Aorta (tissue), 5 donors: ENCODE measurements at places on chromosomes 12 and 14. TPM values are rescaled to one million over a fixed set of nuclear protein-coding genes. Genes with fewer than 3 reads are reported as not detected.

- H3K27ac ChIP-seq, result no peak overlapping the region
- no peaks in the 10 kb centered on the region for H3K4me1 ChIP-seq
- no peaks in the 10 kb centered on the region for H3K27me3 ChIP-seq
- no peaks in the 10 kb centered on the region for H3K36me3 ChIP-seq
These were observed 6.0 kb downstream of the HEATR5A start for GRCh38 chr14:31414190-31414833.

DNA sequence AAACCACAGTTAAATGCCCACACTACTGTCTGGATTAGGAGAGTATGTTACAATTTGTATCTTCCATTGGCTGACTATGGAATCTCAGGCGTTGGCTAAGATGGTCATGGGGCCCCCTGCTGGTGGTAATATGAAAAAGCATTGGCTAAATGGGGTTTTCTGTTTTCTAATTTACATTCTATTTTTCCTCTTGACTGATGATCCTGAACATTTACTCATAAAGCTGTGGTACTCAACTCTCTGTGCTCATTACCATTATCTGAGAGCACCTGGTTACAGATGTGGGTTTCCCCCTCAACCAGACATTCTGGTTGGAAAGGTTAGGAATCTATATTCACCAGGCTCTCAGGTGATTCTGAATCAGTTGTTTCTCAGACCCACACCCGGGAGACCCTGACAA is 64.8 kb downstream of the WSCD2 start:
- H3K27me3 ChIP-seq, result no peaks in the 10 kb centered on the region
- no peaks in the 10 kb centered on the region for H3K4me1 ChIP-seq
- no peak overlapping the region for H3K27ac ChIP-seq
- H3K36me3 ChIP-seq, result no peaks in the 10 kb centered on the region
- H3K4me3 ChIP-seq, result no peak overlapping the region

- no peak overlapping the region for H3K4me3 ChIP-seq
- no peak overlapping the region for H3K27ac ChIP-seq
- no peaks in the 10 kb centered on the region for H3K27me3 ChIP-seq
- H3K4me1 ChIP-seq, result no peaks in the 10 kb centered on the region
- H3K36me3 ChIP-seq, result no peaks in the 10 kb centered on the region
These were observed 252.3 kb downstream of the EFCAB11 start for GRCh38 chr14:89702073-89702875.

DNA sequence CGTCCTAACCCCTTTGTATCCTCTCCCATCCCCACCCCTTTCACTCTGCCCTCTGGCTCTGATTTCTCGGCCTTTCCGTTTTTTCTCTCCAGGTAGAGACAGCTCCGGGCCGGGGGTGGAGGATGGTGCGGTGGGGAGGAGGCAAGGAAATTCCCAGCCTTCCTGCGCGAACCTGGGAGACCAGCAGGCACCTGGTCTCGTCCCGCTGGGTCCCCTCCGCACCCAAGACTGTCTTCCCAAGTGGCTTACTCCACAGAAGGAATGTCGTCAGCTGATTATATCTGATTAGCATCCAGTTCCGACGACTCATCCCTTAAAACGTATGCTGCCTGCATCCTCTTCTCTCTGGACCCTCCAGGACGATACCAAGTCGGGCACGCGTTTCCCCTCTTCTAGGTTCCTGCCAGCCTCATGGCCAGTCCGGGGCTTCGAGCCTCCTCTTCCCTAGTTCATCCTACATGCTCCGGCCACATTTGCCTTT is 42.2 kb upstream of the CAPRIN2 start:
- no peak overlapping the region for H3K27ac ChIP-seq
- peak overlapping the region; percentile 54 for H3K4me3 ChIP-seq
- no peaks in the 10 kb centered on the region for H3K36me3 ChIP-seq
- no peaks in the 10 kb centered on the region for H3K4me1 ChIP-seq

DNA sequence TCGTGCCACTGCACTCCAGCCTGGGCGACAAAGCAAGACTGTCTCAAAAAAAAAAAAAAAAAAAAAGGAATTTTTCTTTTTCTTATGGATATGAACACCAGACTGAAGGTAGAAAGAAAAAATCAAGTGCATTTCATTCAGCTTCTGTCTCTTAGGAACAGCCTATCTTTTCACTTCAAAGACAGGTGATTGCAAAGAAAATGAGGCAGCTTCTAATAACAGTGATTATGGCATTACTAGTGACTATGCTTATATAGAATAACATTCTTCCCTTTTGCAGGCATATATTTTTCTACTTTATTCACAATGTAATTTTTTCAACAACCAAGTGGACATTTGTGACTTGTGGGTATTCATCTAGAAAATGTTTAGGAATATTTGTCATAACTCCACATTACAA is 295.5 kb upstream of the ATXN7L3B start:
- H3K4me3 ChIP-seq, result no peak overlapping the region
- DNase-seq, result no peak
- no peak overlapping the region for H3K27ac ChIP-seq
- H3K36me3 ChIP-seq, result no peaks in the 10 kb centered on the region
- H3K4me1 ChIP-seq, result no peaks in the 10 kb centered on the region

- no peak for DNase-seq
- no peaks in the 10 kb centered on the region for H3K4me1 ChIP-seq
- H3K27ac ChIP-seq, result no peak overlapping the region
- no peak overlapping the region for H3K4me3 ChIP-seq
- no peaks in the 10 kb centered on the region for H3K36me3 ChIP-seq
- no peaks in the 10 kb centered on the region for H3K27me3 ChIP-seq
These were observed 8.7 kb upstream of the SDSL start for GRCh38 chr12:113413488-113413939.

GRCh38 chr12:31474751-31475150 is 116.2 kb downstream of the DENND5B start:
- no peaks in the 10 kb centered on the region for H3K4me1 ChIP-seq
- H3K27me3 ChIP-seq, result no peaks in the 10 kb centered on the region
- no peak for DNase-seq

- H3K36me3 ChIP-seq, result no peaks in the 10 kb centered on the region
- no peaks in the 10 kb centered on the region for H3K4me1 ChIP-seq
- no peak overlapping the region for H3K4me3 ChIP-seq
- H3K27me3 ChIP-seq, result no peaks in the 10 kb centered on the region
- H3K27ac ChIP-seq, result no peak overlapping the region
These were observed 722.5 kb upstream of the ATXN7L3B start for GRCh38 chr12:73815072-73815645.

DNA sequence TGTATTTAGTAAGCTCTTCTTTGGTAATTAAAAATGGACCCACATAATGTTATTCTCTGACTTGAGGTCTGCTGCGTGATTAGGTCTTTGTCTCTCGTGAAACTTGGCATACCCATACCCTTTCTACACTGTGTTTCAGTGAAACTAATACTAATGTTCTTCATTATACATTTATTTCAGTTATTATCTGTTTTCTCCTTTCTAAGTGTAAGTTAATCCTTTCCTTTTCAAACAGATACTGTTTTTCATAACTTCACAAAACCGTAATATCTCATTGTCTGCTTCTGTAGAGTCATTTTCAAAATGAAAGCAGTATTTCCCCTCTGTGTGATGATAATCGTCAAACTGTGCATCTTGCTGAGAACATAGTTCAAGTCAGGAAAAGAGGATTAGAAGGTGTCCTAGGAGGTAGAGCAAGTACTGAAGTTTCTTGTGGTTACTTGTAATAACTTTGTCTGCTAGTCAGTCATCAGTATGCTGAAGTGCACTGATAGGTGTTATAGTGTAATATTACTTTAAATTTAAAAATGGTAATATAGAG is 15.9 kb downstream of the PYROXD1 start:
- no peaks in the 10 kb centered on the region for H3K27me3 ChIP-seq
- H3K27ac ChIP-seq, result no peak overlapping the region
- no peak overlapping the region for H3K4me3 ChIP-seq
- no peaks in the 10 kb centered on the region for H3K36me3 ChIP-seq

GRCh38 chr12:118741194-118741593 is 240.1 kb upstream of the SRRM4 start:
- H3K4me1 ChIP-seq, result no peaks in the 10 kb centered on the region
- no peaks in the 10 kb centered on the region for H3K27me3 ChIP-seq
- no peak for DNase-seq
- H3K27ac ChIP-seq, result no peak overlapping the region

DNA sequence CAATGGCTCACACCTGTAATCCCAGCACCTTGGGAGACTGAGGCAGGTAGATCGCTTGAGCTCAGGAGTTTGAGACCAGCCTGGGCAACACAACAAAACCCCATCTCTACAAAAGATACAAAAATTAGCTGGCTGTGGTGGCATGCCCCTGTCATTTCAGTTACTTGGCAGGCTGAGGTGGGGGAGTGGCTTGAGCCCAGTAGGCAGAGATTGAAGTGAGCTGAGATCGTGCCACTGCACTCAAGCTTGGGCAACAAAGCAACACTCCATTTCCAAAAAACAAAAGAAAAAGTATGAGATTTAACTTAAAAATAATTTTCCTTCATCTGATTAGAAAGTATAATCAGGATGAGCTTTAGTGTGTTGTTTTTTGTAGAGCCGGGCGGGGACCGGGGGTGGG is 47.9 kb upstream of the BCAT1 start:
- no peak overlapping the region for H3K4me3 ChIP-seq
- no peak for DNase-seq
- H3K36me3 ChIP-seq, result no peaks in the 10 kb centered on the region
- no peak overlapping the region for H3K27ac ChIP-seq
- no peaks in the 10 kb centered on the region for H3K27me3 ChIP-seq

DNA sequence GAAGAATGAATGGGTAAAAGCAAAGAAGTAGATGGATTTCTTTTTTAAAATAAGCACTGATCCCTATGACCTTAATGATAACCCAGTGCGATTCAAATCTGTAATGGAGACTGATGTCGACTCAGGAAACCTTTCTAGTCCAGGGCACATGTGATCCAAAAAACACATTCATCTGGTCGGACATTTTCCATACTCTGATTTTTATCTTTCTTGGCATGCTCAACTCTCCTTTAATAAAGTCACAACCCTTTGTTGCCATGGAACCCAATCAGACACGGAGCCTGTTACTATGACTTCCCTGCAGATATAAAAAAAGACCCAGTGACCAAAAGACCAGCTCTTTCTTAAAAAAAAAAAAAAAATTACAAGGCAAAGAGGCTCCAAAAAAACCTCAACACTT is 27.9 kb downstream of the TMCC3 start:
- H3K4me1 ChIP-seq, result no peaks in the 10 kb centered on the region
- no peak overlapping the region for H3K27ac ChIP-seq
- DNase-seq, result no peak
- H3K4me3 ChIP-seq, result no peak overlapping the region
- no peaks in the 10 kb centered on the region for H3K36me3 ChIP-seq

DNA sequence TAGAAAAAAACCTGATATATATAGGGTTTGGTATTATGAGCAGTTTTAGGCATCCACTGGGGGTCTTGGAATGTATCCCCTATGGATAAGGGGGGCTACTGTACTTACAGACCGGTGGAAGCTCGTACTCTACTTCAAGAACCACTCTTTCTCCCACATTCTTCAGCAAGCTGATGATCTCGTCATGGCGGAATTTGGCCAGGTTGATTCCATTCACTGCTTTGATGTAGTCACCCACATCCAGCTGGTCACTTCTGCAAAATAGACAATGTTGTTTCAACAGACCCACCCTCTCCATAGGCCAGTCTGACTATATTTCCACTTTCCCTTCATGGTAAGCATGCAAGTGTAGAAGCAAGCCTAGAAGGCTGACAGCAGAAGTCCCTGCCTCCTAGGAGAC is 139.9 kb downstream of the GRIP1 start:
- H3K4me3 ChIP-seq, result no peak overlapping the region
- H3K27me3 ChIP-seq, result no peaks in the 10 kb centered on the region
- DNase-seq, result no peak
- H3K36me3 ChIP-seq, result no peaks in the 10 kb centered on the region

DNA sequence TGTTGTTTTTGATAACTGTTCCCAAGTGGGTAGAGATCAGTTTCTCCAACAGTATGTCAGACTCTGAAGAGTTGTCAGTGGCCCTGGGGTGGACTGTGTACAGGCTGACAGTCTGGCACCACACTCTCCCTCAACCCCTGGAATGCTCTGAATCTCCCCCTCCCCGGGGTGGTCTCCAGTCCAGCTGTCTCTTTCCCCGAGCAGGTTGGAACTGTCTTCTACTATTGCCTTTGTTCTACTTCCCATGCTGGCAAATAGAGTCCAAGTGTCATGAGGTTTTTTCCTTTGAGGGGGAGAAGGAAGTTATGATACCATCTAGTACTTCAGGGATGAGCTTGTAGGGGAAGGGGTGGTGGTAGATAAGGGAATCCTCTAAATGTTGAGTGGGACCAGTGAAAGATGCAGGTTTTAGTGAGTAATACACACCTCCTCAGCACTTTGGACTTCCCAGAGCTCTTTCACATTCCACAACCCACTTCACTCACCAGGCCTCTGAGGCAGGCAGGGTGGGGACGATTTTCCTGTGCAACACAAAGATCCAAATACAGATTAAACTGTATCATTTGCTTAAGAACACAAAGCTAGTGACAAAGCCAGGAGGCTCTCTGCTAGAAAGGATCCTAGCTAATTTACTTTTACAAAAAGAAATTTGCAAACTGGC is 170.7 kb upstream of the GZMB start:
- no peak for DNase-seq
- H3K27me3 ChIP-seq, result no peaks in the 10 kb centered on the region
- no peak overlapping the region for H3K27ac ChIP-seq
- H3K4me3 ChIP-seq, result no peak overlapping the region
- H3K4me1 ChIP-seq, result no peaks in the 10 kb centered on the region

DNA sequence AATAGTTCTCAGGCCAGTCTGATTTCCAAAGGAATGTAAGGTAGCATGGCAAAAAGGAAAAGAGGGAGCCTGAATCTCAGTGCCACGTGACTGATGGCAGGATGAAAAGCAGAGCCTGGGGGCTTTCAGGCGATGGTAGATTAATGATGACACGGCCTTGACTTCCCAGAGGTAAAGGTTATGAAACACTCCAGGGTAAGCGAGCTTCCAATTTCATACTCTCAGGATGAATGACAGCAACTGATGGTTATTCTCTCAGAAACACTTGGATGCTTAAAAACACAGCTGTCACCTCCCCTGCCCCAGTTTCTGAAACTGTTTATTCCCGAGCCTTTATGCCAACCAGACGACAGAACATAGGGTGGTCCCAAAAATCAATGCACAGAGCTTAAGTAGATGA is 28.8 kb downstream of the GDF11 start:
- peaks cover 3% of the 10 kb centered on the region for H3K36me3 ChIP-seq
- H3K27me3 ChIP-seq, result no peaks in the 10 kb centered on the region
- H3K27ac ChIP-seq, result no peak overlapping the region
- no peaks in the 10 kb centered on the region for H3K4me1 ChIP-seq
- DNase-seq, result no peak

GRCh38 chr14:93736378-93737014 is 51.8 kb downstream of the PRIMA1 start:
- H3K27me3 ChIP-seq, result no peaks in the 10 kb centered on the region
- H3K36me3 ChIP-seq, result no peaks in the 10 kb centered on the region
- no peak overlapping the region for H3K4me3 ChIP-seq
- H3K4me1 ChIP-seq, result no peaks in the 10 kb centered on the region

GRCh38 chr12:40734276-40734675 is 42.0 kb downstream of the CNTN1 start:
- no peaks in the 10 kb centered on the region for H3K27me3 ChIP-seq
- H3K4me3 ChIP-seq, result no peak overlapping the region

GRCh38 chr14:27134200-27134599 is 536.4 kb upstream of the NOVA1 start:
- H3K27me3 ChIP-seq, result no peaks in the 10 kb centered on the region
- H3K4me1 ChIP-seq, result no peaks in the 10 kb centered on the region
- no peak for DNase-seq
- no peak overlapping the region for H3K4me3 ChIP-seq
- no peak overlapping the region for H3K27ac ChIP-seq

Gene TNFAIP2
- 87.3 TPM for total RNA-seq

Gene GLI1
- 15.5 TPM for total RNA-seq
